ENCODE measurements at places on chromosomes 13 and 19.

DNA sequence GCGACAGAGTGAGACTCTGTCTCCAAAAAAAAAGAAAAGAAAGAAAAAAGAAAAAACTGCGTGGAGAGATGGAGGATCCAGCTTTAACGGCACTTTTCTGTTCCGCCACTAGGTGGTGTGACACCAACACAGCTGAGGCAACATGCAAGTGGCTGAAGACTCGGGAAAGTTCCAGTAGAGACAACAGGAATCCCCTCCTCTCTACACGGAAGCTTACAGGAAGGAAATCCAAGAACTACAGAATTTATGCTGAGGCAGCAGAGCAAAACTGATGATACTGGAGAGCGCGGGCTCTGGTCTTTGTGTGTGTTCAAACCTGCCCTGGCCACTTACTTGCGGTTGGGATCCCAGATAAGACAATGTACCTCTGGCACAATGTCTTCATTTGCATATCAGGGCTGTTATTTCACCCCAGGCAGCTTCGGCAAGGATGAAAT is 9.9 kb downstream of the RANBP3 start:
- no peak for DNase-seq

GRCh38 chr19:14152713-14153112 is 16.3 kb upstream of the ASF1B start:
- DNase-seq = no peak

GRCh38 chr19:4851551-4852290 is 15.7 kb downstream of the PLIN3 start:
- no peak for DNase-seq

- DNase-seq = no peak
These were observed 919.9 kb upstream of the MIR17HG start for GRCh38 chr13:90427322-90428272.

DNA sequence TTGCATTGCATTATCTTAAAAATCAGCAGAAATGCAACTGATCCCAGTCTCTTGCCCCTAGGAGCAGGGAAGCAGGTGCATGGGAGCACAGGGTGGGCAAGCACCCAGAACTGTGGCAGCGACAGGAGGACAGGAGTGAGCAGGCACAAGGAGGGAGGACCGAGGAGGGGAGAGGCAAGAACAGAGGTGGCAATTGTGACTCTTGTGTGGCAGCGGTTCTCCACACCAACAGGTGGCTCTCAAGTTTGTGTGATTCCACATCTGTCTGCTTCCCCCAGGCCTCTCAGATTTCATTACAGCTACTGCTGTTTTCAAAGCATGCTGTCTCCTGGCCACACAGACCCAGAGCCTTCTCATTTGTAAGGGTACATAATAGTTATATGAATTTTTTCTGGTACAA is 108.5 kb downstream of the STK24 start:
- no peak for DNase-seq
